ENCODE measurements at places on chromosomes 12 and 14.

DNA sequence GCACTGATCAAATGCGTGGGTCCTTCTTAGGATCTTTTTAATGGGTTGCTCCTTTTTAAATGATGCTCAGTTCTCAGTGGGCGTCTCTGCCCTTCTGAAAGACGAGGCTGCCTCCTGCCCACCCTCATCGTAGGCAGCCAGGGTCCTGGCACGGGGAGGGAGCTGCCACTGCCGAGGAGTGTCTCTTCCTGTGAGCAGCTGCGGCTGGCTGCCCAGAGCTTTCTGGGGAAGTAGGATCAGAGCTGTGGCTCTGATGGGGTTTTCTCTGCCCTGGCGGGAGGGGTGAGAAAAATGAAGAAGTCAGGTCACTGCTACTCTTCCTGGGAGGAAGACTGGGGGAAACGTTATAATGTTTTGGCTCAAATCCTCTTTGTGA lies 31.1 kb upstream of the BEGAIN start:
- H3K4me3 ChIP-seq, result no peak overlapping the region
- H3K36me3 ChIP-seq, result no peaks in the 10 kb centered on the region
- H3K27ac ChIP-seq, result no peak overlapping the region
- no peaks in the 10 kb centered on the region for H3K4me1 ChIP-seq
- peaks cover 33% of the 10 kb centered on the region for H3K27me3 ChIP-seq

GRCh38 chr12:84698576-84699333 lies 213.8 kb downstream of the SLC6A15 start:
- H3K4me1 ChIP-seq, result no peaks in the 10 kb centered on the region
- H3K27me3 ChIP-seq, result no peaks in the 10 kb centered on the region
- H3K4me3 ChIP-seq, result no peak overlapping the region
- H3K36me3 ChIP-seq, result no peaks in the 10 kb centered on the region

DNA sequence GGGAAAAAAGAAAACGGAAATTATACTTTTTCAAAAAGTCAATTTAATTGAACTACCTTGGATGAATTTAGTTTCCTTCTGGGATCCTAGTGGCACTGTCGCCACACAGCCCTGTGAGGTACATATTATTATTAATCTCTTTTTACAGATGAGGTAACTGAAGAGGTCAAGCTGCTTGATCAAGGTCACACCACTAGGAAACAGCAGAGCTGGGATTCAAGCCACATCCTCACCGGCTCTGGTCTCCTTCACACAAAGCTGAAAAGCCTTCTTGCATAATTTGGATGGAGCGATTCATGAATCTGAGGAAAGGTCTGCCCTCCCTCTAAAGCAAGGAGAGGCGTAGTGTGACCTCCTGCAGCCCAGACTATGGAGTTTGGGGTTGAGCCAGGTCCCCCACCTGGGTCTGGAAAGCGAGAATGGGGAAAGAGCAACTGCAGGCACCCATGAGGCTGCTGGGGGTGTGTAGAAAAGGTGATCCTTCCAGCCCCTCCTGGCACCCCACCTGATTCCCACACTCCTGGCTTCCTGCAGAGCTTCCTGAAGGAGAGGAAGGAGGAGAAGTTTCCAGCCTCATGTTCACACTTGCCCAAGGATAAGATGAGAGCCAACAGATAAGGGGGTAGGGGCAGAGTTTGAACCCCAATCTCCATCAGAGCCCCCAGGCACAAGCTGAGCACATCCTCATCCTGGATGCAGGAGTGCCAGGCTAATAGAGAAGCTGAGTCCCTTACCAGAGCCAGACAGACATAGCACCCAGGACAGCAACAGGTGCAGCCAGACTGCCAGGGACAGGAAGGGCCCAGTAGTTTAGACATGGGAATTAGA lies 3.9 kb upstream of the KRT79 start:
- H3K27ac ChIP-seq, result no peak overlapping the region
- H3K4me1 ChIP-seq, result no peaks in the 10 kb centered on the region
- H3K27me3 ChIP-seq, result peaks cover 13% of the 10 kb centered on the region
- H3K36me3 ChIP-seq, result no peaks in the 10 kb centered on the region

GRCh38 chr12:41701943-41702601 lies 442.6 kb downstream of the GXYLT1 start:
- no peaks in the 10 kb centered on the region for H3K4me1 ChIP-seq
- no peak overlapping the region for H3K27ac ChIP-seq
- peaks cover 2% of the 10 kb centered on the region for H3K27me3 ChIP-seq
- no peak overlapping the region for H3K4me3 ChIP-seq
- no peaks in the 10 kb centered on the region for H3K36me3 ChIP-seq

GRCh38 chr12:61072717-61073116 lies 1187.5 kb upstream of the USP15 start:
- no peak for DNase-seq
- no peak overlapping the region for H3K4me3 ChIP-seq
- no peaks in the 10 kb centered on the region for H3K36me3 ChIP-seq
- no peak overlapping the region for H3K27ac ChIP-seq

DNA sequence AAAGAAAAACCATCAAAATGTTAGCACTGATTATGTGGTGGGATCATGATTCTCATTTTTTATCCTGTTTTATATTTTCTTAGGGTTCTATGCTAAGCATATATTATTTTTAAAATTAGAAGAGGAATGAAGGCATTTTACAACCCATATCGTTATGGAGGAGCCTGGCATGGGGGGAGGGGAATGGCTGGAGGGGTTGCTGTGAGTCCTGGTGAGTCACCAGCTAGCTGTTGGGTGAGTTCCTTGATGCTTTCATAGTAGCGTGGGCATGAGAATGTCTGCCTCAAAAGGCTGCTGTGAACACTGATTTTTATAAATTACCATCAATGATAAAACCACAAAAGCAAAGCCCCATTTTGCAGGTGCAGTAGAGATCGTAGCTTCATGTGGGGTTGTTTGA lies 46.9 kb downstream of the C14orf132 start:
- H3K4me1 ChIP-seq, result no peaks in the 10 kb centered on the region
- H3K4me3 ChIP-seq, result no peak overlapping the region
- no peaks in the 10 kb centered on the region for H3K27me3 ChIP-seq
- H3K27ac ChIP-seq, result no peak overlapping the region

Measured in large intestine (tissue), 12 donors.